AG09319 (cell line): ENCODE measurements at places on chromosomes 3 and 15.

GRCh38 chr3:181824961-181825360 is 113.2 kb downstream of the SOX2 start:
- no peak for DNase-seq

DNA sequence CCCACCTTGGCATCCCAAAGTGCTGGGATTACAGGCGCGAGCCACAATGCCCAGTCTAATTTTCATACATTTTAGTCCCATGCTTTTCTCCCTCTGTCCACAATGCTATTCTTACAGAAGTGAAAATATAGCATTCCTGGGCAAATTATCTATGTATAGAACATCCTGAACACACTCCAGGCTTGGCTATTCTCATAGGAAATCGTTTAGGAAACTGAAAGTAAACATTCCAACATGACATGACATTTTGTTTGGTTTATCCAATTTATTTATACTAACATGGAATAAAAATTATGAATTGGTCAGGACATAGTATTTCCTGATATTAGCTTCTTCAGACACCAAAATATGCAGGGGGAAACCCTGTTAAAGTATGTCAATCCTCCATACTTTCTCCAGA is 52.6 kb downstream of the SYNM start:
- no peak for DNase-seq

GRCh38 chr15:43232289-43232874 is 11.6 kb upstream of the EPB42 start:
- DNase-seq: no peak

- DNase-seq: no peak
Observed at GRCh38 chr3:186461141-186461540, 83.0 kb downstream of the CRYGS start.

GRCh38 chr3:46105306-46105919 is 78.1 kb upstream of the XCR1 start:
- DNase-seq: no peak

GRCh38 chr3:45991341-45991740 is 4.3 kb downstream of the FYCO1 start:
- no peak for DNase-seq

DNA sequence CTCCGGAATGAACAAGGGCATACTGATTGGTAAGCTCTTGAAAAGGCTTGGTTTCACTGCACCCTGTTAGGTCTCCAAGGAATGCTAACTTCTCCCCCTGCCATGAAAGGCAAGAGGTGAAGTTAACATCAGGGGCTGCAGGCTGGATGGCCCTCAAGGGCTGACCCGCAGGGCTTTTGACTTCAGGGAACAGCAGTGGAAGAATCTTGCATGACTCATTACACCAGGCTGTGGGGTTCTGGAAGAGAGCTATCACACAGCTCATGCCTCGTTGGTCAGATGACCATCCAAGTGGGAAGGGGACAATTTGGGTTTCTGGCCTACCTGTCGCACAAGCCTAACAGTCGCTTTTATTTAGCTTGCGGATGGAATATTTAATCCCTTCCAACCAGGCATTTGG is 23.6 kb upstream of the ATG7 start:
- DNase-seq: no peak

DNA sequence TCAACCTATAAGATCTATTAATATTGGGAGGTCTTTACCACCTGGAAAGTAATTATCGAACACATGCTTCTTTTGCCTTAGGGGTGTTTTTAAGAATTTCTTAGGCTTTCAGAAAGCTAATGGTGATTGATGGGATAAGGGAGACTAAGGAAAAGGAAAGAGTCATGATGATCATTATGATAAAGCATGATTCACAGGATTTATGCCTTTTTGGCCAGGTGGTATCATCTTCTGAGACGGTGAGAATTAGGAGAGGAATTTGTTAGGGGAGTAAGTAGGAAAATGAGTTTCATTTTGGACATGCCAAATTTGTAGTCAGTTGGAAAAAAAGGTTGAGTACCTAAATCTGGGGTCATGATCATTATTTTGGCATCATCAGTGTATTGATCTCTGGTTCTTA is 8.9 kb downstream of the ARMC8 start:
- no peak for DNase-seq

DNA sequence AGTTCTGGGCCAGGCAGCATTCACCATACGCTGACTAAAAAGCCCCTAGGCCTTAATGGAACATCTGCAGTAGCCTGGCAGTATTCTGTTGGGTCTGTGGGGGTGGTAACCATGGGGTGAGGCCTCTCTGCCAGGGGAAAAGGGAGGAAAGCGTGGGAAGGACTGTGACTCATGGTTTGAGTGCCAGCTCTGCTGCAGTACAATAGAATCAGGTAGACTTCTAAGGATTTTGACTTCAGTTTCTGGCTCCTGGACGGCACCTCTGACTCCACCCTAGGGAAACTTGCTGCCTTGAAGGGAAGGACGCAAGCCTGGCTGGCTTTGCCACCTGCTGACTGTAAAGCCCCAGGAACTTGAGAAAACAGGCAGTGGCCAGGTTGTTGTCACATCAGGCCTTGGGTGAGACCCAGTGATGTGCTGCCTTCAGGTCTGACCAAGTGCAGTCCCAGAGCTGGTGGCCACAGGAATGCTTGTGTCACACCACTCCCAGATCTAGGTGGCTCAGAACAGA is 148.6 kb downstream of the SUCNR1 start:
- peak; percentile 1 for DNase-seq

DNA sequence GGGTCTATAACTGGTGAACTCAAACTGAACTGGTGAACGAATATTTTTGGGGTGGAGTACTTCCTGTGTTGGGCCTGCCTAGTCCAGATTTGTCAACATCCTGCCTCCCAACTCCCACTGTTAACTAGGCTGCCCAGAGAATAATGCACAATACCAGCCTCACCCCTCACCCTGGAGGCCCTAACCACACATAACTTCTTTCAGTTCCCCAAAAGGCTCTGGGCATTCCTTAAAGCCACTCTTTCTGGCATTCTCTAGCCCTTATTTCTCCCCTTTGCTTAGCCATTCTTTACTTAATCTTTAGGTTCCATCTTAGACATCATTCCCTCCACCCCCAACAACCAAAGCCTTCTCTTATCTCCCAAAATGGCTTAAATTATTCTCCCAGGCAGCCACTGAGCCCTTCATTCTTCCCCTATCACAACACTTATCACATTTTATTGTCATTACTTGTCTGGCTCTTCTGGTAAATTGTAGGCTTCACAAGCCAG is 9.1 kb upstream of the SEC11A start:
- no peak for DNase-seq
